Karpas-422 (cell line): ENCODE measurements at places on chromosomes 4 and X.

DNA sequence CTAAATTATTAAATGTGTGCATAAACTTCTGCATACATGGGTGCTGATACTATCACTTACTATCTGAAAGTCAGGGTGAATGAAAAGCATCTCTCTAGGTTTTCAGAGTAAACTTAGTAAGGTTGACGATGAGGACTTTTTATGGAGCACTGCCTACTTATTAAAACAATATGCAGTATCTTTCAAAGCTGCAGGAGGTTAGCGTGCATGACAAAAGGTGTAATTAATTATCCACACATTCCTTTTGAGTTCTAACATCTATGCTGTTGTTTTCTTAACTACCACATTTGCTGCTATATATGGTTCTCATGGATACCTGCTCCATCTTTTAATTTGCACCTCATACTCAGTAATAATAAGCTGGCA, 256.2 kb downstream of the FSTL5 start:
- no peak for DNase-seq

DNA sequence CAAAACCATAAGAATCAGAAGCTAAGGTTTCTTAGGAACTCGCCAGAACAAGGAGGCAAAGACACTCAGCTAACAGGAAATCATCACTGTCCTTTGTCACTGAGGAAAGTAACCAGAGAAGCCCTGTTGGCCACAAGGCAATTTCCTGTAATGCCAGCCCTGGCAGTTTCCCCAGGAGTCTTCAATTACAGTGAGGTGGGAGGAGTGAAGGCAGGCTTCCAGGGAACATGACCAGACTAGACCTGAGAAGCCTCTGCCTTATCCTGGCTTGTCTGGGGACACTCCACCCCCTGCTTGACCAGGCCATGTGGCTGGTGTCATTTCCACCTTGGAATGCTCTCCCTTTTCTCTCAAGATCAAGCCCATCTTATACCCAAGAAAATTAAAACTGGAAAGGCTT, 125.3 kb downstream of the COL4A6 start:
- no peak for DNase-seq

DNA sequence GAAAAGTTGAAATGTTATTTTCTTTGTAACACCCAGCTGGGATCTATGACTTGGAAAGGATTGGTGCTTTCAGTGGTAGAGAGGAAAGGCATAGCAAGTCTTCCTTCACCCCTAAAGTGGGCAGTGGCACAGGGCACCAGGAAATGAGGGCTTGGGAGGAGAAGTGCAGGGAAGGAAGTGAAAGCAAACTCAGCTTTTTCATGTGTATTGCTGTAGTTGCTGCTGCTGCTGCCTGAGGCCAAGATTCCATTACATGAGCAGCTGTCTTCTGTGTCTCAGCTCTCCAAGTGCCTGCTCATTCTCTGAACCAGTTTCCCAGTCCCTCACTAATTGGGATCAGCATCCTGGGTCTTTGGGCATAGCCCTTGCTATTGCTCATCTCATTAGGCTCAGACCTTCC, 2.6 kb downstream of the HCCS start:
- peak; percentile 45 for DNase-seq

GRCh38 chrX:148649145-148649795, 148.9 kb downstream of the AFF2 start:
- DNase-seq, result peak; percentile 69

GRCh38 chr4:147732518-147733235, 789 bp downstream of the ARHGAP10 start:
- no peak for DNase-seq

DNA sequence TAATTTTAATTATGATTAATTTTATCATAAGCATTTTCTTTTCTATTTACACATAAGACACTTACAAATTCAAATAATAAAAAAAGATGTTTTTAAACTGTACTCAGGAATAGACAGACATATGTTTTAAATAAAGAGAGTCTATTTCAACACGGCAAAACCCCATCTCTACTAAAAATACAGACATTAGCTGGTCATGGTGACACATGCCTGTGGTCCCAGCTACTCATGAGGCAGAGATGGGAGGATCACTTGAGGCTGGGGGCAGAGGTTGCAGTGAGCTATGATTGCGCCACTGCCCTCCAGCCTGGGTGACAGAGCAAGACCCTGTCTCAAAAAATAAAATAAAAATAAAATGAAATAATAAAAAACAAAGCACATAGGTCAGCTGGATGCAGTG, 14.8 kb downstream of the FAM9B start:
- no peak for DNase-seq

- no peak for DNase-seq
Observed at GRCh38 chr4:102678695-102679335, 82.0 kb downstream of the MANBA start.

DNA sequence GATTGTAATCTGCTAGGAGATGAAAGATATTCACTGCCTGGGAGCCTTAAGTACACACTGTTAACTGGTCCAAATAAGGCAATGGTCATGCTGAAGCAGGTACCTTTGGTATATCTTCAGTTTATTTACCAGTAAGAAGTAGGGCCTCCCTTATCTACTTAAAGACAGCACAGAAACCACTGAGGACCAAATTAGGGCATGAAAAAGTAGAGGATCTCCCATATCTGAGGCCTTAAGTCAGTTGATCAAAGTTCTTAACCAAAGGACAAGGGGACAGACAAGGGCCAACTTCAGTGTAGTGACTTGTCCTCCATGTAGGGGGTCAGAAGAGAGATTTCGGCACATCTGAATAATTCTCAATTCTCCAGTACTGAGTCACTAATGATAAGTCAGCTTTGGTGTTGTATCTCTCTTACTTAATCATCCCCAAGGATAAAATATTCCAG, 59.1 kb downstream of the AMELX start:
- no peak for DNase-seq

GRCh38 chrX:154399527-154400368, 1.6 kb downstream of the RPL10 start:
- DNase-seq, result peak; percentile 56

GRCh38 chr4:86431543-86432116, 71.8 kb upstream of the MAPK10 start:
- no peak for DNase-seq

GRCh38 chrX:76657499-76657898, 230.0 kb downstream of the MAGEE1 start:
- DNase-seq, result no peak

- no peak for DNase-seq
Observed at GRCh38 chrX:142998447-142999198, 27.1 kb upstream of the SPANXN4 start.

DNA sequence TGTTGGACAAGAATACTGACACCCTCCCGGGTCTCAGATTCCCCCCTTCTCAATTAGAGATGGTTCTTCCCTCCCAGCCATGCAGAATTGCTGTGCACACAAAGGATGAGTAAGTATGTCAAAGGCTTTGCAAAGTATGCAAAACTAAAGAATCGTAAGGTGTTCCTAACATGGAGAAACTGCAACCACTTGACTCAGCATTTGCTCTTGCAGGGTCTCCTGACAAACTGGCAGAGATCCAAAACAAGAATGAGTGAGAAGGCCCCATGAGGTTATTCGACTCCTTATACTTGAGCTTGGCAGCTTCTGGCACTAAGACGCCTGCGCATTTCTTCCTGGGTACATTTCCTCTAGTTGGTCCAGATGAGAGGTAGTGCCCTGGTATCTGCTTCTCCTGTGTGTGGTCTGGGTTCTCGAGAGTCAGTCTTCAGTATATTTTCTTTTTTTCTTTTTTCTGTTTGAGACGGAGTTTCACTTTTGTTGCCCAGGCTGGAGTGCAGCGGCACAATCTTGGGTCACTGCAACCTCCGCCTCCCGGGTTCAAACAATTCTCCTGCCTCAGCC, 8.2 kb downstream of the FAM184B start:
- peak; percentile 48 for DNase-seq

GRCh38 chr4:158636619-158637018, 35.1 kb downstream of the C4orf46 start:
- no peak for DNase-seq

DNA sequence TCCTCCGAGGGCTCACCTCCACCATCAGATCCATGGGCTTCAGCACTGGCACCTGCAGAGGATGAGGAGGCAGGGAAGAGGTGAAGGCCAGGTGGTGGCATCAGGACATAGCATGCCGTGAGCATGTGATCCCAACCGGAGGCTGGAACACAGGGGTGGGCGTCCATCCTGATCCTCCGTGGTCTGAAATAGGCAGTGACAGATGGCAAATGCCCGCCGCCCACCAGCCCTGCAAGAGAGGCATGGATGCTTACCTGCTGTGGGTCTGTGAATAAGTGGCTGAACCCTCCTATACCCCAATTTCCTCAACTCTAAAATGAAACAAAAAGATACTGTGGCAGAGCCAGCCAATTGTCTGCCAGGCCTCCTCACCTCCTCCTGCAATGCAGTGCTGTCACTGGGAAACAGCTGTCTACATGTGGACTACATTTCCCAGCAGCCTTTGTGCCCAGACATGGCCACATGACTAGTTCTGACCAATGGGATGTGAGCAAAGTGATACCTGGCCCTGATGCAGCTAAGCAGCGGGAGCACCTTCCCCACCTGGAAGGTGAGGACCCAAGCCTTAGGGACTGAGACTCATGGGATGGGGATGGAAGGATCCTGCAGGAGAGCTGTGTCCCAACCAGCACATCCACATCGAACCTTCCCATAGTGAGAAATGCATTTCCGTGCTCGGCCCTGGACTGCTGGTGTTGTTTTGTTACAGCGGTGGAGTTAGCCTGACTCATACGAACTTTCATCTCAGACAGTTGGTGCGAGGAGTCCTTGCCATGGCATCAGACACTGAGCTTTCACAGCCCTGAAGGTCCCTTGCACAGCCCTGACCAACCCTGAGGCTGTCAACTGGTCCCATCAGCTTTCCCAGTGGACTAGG, 99.5 kb downstream of the PPP2R2C start:
- DNase-seq, result peak; percentile 81

GRCh38 chrX:153598541-153599191, at the start of gene CCNQ:
Gene CCNQ, minus strand, starts transcription at chrX:153599139. Its CDS starts 66 bp downstream, at chrX:153599073.
- peak; percentile 59 for DNase-seq

DNA sequence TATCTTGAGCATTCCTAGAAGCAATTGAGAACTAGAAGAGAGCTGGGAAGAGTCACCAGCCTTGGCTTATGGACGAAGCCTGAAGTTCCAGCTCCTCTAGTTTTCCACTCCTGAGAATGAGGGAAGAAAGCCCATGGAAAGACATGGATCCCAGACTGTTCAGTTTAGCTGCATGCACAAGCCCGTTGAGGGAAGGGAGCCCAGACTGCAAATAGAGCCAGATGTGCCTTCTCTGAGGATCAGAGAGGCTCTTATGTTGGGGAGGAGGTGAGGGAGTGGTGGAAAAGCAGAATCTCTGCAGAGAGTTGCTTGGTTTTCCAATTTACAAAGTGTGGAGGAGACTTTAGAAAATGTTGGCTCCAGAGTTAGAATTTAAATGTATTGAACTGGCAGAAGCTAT, 69.0 kb downstream of the ASB9 start:
- DNase-seq, result no peak

DNA sequence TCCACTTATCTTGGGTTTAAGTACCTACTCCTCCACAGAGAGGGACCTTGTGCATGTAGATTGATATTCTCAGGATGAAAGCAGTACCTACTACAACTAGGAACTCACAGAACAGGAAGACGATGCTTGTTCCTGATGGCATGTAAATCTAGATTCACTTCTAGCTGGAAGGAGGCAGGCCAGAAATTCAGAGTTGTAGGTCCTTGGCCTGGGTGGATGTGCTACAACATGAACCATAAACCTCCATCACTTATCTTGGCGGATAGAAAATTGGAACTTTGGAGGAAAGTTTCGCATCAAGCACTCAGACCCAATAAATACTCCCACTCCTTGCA, 9.3 kb upstream of the SMIM20 start:
- peak; percentile 58 for DNase-seq

DNA sequence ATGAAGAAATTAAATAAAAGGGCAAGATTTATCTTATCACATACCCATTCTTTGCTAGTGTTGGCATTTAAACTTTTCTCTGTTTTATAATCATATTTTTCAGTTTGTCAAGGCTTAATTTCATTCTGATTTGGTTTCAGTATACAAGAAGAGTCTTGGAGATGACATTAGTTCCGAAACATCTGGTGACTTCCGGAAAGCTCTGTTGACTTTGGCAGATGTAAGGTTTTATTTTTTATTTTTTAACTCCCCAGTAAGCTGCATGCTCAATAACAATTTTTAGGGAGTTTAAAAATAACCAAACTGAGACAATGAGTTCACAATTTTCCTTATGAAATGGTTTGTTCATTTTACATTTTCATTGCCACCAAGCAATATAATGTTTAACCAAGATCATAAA, 39.8 kb downstream of the ANXA3 start:
- DNase-seq, result no peak

GRCh38 chr4:152385551-152385950, 150.3 kb downstream of the FBXW7 start:
- peak; percentile 49 for DNase-seq

DNA sequence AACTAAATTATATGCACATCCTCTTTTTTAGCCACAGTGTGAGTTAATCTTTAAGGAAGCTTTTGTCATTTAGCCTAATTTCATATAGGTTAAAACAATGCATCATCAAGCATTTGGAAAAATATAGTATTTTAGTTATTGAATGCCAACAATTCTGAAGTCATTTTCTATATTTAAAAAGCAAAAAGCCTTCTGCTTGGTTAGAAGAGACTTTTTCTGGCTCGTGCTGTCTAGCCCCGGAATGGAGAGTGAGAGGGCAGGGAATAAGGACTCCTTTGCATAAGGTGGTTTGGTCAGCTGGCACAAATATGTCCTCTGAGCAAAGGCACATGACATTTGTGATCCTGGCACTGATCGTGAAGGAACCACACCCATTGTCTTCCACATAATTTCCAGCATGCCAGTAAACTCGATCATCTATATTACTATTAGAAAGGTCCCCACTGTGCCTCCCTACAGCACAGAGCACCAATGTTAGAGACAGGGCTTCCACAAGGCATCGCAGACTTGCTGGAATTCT, 393.7 kb upstream of the INTU start:
- DNase-seq, result no peak

DNA sequence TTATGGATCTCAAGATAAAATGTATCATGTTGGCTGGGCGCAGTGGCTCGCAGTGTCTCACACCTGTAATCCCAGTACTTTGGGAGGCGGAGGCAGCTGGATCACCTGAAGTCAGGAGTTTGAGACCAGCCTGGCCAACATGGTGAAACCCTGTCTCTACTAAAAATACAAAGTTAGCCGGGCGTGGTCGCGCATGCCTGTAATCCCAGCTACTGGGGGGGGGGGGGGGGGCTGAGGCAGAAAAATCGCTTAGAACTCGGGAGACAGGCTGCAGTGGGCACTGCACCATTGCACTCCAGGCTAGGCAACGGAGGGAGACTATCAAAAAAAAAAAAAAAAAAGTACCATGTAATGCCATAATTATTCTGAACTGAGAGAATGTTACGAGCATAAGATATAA, 2.1 kb downstream of the RBMX start:
- no peak for DNase-seq
